ENCODE measurements at places on chromosomes 7 and 10.

- no peak for DNase-seq
Measured at GRCh38 chr10:92284112-92284704, 6.7 kb downstream of the CPEB3 start.

GRCh38 chr7:114008696-114009095 lies 89.9 kb upstream of the PPP1R3A start:
- no peak for DNase-seq

GRCh38 chr10:30985512-30985911 lies 46.2 kb downstream of the ZNF438 start:
- DNase-seq, result no peak

DNA sequence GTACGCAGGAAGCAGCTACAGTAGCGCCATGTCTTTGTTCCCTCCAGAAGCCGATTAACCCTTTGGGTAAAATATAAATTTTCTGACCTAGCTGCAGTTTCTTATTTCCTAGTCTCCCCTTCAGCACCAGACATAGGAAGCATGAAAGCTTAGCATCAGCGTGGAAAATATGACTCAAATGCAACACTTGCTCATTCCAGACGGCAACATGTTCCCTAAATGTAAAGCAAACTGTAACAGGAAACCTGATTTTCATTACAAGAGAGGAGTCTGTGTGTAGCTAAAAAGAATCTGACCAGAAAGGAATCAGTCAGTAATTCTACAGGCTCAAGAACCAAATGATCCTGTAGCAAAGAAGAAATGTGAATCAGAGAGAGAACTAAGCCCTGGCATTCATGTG lies 219.2 kb downstream of the C7orf25 start:
- no peak for DNase-seq

GRCh38 chr10:121428867-121429266 lies 169.4 kb downstream of the FGFR2 start:
- DNase-seq, result no peak

DNA sequence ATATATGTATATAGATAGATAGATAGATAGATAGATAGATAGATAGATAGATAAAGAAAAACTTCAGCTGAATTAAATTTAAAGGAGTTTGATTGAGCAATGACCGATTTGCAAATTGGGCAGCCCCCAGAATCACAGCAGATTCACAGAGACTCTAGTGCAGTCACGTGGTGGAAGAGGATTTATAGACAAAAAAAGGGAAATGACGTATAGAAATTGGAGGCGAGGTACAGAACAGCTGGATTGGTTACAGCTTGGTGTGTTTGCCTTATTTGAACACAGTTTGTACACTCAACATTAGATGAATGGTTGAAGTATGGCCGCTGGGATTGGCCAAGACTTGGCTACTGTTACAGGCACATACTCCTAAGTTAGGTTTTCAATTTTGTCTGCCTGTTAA lies 8.2 kb upstream of the PODXL start:
- no peak for DNase-seq

Measured in stimulated activated CD8-positive, alpha-beta memory T cell treated with anti-CD3 and anti-CD28 coated beads, Interleukin-4, amount 100 ng/mL, for 1 hour (primary cell).